ENCODE measurements at places on chromosomes 5 and 9. TPM values are rescaled to one million over a fixed set of nuclear protein-coding genes. Genes with fewer than 3 reads are reported as not detected.

The ABCA1 gene
- 61.2 TPM for total RNA-seq

- DNase-seq = no peak
These were observed 278.9 kb downstream of the GADD45G start for GRCh38 chr9:89883401-89884341.

DNA sequence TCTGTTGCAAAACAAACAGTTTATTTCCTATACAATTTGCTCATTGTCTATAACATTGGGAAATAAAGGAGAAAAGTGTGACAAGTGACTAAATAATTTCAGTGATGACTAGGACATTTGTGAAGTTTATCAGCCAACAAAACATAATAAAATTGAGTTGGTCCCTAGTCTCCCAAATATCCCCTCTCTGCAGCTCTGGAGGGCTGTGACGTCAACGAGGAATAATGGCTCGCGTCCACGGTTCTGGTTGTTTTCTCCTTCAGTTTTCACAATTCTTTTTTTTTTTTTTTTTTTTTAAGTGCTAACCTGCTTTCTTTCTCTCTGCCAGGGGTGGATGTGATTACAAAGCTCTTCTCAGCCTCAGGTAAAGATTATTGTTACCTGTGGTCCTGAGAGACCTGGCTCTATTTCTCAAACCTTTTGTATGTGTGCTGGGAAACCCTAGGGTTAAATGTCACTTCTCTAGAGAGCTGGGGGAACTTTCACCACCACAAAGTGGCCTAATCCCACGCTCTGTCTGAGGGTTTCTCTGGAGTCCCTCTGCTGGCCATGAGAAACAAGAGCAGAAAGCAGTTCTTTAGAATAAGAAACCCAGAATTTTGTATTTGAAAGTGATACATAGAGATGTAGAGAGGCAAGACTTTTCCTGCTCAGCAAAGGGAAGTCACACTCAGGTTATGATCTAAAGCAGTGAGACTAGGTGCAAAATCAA, 36.2 kb upstream of the ANKRD55 start:
- peak; percentile 58 for DNase-seq

- no peak for DNase-seq
These were observed 110.1 kb downstream of the SIL1 start for GRCh38 chr5:139088024-139088423.

DNA sequence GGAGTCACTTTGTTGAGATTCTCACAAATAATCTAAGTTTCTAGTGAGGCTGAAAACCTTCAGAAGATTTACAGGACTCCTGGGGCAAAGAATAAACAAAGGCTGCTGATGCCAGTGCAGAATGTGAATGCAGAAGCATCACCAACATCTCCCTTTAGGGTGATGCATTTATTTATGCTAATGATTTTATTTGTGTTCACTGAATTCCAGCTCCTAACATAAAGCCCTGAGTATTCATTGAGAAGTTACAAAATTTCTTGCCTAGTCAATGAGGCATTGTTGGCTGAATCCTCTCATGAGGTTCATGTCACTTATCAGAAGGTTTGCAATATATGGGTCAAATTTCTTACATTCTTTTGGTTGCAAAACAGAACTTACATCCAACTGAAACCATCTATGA, 70.0 kb downstream of the GRIN3A start:
- no peak for DNase-seq

DNA sequence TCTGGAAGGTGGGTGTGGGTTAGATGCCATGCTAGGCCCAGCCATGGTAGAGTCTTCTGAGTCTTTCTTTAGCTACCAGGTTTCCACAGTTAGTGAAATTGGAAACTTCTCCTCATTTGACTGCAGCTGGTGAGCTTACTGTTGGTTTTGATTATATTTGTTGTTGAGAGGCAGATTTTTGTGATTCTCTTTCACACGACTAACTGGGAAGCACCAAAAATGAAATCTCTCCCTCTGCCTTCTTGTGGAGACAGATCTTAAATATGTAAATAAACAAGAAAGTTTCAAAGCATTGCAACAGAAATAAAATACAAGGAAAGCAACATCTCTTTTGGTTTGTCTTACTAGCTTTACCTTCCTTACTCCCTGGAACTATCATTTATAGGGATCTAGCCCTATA, 122.2 kb downstream of the CEMIP2 start:
- no peak for DNase-seq
